ENCODE measurements at places on chromosomes 11 and 22.

GRCh38 chr22:32680277-32680676, 121.2 kb upstream of the TIMP3 start:
- no peak for DNase-seq

DNA sequence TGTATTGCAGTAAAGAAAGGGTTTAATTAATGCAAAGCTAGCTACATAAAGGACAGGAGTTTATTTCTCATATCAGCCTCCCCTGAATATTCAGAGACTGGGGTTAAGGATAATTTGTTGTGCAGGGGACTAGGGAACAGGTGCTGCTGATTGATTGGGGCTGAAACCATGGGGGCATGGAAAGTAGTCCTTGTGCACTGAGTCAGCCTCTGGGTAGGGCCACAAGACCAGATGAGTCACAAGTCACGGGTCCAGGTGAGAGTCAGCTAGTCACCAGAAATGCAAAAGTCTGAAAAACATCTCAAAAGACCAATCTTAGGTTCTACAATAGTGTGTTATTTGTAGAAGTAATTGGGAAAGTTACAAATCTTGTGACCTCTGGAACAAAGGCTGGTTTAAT, 32.9 kb upstream of the SYT13 start:
- DNase-seq = no peak

- no peak for DNase-seq
These were observed 1.6 kb downstream of the SUN2 start for GRCh38 chr22:38753948-38754750.

DNA sequence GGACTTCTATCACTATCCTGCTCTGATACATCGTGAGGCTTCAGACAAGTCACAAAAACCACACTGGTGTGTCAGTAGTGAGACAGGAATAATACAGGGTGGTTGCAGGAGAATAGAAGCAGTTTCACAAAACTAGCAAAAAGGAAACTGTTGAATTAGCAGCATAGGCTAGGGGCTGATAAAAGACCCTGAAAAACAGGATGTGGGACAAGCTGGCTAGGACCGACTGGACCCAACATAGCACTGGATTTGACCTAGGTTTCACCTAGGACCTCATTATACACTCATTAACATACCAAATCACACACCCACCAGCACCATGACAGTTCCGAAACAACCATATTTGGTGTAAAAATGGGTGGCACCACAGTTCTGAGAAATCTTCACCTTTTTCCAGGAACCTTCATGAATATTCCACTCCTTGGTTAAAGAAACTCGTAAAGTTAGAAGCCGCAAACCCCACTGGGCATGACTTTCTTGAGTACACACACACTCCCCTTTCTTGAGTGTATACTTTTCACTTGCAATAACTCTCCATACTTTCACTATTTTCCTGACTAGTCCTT, 76.2 kb downstream of the SLC1A2 start:
- DNase-seq = peak; percentile 33

GRCh38 chr11:27938011-27938410, 169.9 kb downstream of the KIF18A start:
- no peak for DNase-seq

DNA sequence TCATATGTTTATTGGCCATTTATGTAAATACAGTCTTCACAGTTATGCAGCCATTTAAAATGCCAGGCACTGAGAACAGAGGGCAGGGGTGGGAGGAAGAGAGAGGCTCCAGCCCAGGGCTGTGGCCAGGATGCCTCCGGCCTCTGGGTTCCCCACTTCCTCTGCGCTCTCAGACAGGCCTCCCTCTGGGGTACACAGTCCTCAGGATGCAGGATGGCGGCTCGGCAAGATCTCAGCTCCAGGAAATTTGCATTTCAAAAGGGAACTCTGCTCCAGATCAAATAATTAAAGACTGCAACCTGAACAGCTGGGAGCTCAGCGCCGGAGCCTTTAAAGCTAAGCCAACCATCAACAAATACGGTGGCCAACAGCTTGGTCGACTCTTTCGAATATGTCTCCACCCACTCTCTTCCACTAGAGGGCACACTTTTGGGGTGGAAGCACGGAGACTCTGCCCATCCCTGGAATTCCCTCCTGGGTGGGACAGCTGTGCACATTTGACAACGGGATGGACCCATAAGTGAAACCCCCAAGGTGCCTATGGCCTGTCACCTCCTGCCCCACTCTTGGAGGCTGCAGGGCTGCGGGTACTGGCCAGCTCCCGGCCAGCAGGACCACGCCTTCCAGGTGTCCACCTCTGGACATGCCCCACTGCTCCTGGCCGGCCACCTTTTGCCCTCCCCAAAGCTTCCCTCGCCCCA, 1044.7 kb downstream of the BRD1 start:
- no peak for DNase-seq

GRCh38 chr22:29004647-29005371, 56.8 kb downstream of the C22orf31 start:
- no peak for DNase-seq
